ENCODE measurements at places on chromosomes 4 and X.
A peak's percentile ranks its signal among the peaks of the same experiment; 100 is the strongest.

- DNase-seq: no peak
Measured at GRCh38 chr4:128525387-128525786, 237.8 kb upstream of the PGRMC2 start.

DNA sequence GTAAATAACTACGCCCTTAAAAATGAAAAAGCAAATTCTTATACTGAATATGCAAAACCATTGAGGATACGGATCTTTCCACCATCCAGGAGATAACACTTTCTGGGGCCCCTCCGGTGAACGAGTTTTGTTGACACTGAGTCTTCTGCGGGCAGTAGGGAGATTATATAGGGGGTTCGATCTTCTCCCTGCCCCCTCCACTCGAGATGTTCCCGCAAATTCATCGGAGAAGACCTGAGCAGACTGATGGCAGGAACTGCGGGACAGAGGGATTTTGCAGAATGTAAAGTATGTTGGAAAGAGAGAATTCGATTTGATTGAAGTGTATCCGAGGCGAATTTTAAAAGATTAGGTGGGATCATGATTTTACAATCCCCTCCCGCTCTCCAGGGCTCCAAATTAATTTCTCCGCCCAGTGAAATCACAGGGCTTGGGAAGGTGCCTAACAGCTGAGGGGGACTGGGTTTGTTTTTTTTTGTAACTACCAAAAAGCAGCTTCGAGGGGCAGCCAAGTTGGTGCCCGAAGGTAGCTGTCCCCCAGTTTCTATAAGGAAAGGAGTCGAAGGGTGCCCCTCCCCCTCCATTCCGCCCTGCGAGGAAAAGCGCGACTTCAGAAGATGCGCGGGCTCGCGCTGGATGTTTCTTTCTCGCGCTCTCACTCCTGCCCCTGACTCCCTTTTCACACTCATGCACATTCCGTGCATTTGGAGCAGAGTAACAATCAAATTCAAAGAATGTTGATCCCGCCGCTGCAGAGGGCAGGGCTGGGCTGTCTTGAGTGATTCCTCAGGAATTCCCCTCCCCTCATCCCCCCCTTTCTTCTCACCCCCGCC, 1.2 kb downstream of the TMEM255A start:
- DNase-seq: no peak

- no peak for DNase-seq
Measured at GRCh38 chr4:152646221-152646620, 33.6 kb downstream of the TMEM154 start.

DNA sequence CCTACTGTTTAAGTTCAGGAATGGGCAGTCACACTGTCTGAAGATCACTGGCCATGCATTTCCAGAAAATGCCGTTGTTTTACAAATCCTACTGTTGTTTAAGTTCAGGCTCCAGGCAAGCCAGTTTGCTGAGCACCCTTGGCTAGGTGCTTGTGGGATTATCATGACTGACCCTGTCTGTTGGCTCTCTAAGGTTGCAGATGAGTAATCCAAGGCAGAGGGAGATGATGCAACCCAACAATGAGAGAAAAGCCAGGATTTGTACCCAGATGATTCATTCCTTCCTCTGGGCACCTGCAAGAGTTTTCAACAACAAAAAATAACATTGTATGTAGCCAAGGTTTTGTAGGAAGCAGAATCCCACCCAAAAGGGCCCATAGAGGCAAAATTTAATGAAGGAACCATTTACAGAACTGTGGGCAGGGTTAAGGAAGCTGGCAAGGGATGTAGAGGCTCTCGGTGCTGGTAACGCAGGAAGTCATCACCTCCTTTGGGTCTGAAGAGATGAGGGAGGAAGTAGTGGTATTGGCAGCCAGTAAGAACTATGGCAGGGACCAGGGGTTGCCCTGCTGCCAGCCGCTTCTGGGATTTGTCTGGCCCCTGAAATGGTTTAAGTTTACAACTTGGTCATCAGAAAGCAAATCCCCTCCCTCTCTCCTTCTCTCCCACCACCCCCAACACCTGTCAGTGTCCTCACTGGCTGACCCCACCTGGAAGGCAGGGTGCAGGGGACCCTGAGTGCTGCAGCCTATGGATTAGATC, 54.8 kb downstream of the MSX1 start:
- peak; percentile 24 for DNase-seq

DNA sequence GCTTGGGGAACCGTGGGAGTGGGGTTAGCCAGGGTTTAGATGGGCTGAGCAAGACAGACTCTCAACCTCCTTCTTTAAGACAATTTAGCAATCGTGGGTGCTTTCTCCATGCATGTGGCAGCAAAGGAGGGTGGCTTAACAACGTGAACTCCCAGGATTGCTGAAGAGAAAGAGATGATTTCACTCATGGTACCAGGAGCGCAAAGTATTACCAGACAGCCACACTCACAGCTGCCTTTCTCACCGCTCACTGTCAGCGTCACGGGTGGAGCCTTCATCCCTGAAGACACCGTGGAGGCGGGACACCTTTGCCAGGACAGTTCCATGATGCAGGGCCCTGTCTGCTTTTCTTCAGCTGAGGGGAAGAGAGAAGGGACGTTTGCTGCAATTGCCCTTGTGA, 212.5 kb upstream of the PSAPL1 start:
- DNase-seq: no peak

- DNase-seq: no peak
Measured at GRCh38 chr4:186058253-186058979, 10.5 kb upstream of the TLR3 start.

GRCh38 chrX:102339312-102340298, 92.6 kb downstream of the NXF2 start:
- DNase-seq: no peak

DNA sequence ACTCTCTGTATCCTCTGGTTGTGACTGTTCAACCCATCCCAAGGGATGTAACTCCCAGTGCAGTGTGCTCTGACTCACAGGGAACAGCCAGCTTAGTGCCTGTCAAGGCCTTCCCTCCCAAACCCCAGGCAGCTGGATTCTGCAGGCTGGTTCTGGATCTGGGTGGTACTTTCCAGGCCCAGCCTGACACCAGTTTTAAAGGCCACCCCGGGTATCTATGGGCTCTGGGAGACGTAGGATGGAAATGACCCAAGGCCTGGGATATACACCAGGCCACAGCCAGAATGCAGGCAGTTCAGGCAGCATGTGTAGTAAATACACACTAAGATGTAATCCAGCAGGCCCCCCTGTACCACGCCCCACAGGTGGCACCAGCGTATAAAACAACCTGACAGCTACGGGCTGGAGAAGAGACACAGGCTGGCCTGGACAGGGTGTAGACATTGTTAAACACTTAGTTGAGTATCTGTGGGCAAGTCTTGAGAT, 64.2 kb downstream of the SPINK2 start:
- DNase-seq: peak; percentile 30

DNA sequence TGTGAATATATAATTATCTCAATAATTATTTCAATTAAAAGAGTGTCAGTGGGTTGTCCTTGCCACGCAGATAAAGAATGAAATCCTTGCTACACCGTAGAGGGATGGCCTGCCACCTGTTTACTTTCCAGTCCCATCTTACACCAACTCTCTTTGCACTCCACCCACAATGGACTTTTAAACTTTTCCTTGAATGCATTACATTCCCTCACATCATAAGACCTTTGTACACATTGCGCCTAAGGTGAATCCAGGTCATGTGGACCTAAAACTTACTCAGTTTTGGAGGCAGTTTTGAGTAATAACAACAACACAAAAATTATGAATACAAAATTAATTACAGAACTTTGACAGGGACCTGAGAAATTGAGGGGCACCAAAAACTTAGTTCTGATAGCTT, 78.7 kb upstream of the PDE5A start:
- no peak for DNase-seq

DNA sequence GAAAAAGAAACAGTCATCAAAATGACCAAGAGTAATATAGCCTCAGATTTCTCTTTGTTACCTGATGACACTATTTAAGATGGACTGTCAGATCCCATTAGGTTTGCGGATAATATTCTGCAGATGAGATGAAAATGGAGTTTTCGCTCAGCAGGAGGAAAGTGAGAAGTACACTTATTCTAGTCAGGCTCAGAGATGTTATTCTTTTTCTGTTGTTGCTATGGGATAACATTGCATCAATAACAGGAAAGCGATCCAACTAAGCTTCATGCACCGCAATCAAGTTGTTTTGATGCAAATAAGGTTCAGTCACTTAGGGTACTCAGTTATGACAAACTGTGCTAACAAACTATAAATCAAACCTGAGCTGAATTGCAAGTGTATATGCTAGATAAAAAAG, 415.0 kb downstream of the CCSER1 start:
- no peak for DNase-seq

- no peak for DNase-seq
Measured at GRCh38 chr4:96016634-96017299, 176.9 kb downstream of the PDHA2 start.
